ENCODE measurements at places on chromosomes 6 and 20.
A peak's percentile ranks its signal among the peaks of the same experiment; 100 is the strongest.

GRCh38 chr6:150306290-150306689, 62.5 kb upstream of the IYD start:
- H3K4me3 ChIP-seq, result no peak overlapping the region
- DNase-seq, result no peak
- H3K27me3 ChIP-seq, result no peaks in the 10 kb centered on the region
- H3K4me1 ChIP-seq, result no peaks in the 10 kb centered on the region
- H3K36me3 ChIP-seq, result no peaks in the 10 kb centered on the region

GRCh38 chr6:31079656-31080261, 32.6 kb downstream of the C6orf15 start:
- peak; percentile 33 for DNase-seq
- no peaks in the 10 kb centered on the region for H3K36me3 ChIP-seq
- no peaks in the 10 kb centered on the region for H3K4me1 ChIP-seq
- H3K27me3 ChIP-seq, result no peaks in the 10 kb centered on the region
- peak overlapping the region; percentile 49 for H3K4me3 ChIP-seq

DNA sequence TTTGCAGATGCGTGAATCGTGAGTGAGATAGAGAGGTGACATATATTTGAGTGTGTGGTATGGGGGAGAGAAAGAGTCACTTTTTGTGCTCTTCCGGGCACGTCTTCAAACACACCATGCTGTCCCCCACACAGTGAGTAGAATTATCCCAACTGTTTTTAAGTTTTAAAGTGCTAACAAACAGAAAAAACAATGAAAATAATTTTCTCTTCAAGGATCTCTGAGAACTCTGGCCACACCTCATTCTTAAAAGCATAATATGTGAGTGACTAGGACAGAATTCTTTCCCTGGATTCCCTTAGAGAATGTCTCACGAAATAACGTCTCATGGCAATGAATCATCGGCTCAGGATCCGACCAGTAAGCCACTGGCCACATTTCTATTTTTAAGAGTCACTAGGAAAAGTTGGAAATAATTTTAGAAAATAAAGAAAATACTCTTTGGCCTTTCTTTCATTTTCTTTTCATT, 235.7 kb upstream of the ZNF217 start:
- peak overlapping the region; percentile 74 for H3K4me3 ChIP-seq
- peak overlapping the region; percentile 95 for H3K27ac ChIP-seq

- no peak for DNase-seq
- peaks cover 28% of the 10 kb centered on the region for H3K4me1 ChIP-seq
- no peak overlapping the region for H3K4me3 ChIP-seq
- no peaks in the 10 kb centered on the region for H3K27me3 ChIP-seq
- H3K27ac ChIP-seq, result no peak overlapping the region
- H3K36me3 ChIP-seq, result no peaks in the 10 kb centered on the region
These were observed 213.8 kb downstream of the IBTK start for GRCh38 chr6:82033631-82034211.

- no peaks in the 10 kb centered on the region for H3K36me3 ChIP-seq
- no peak for DNase-seq
- no peak overlapping the region for H3K27ac ChIP-seq
- no peaks in the 10 kb centered on the region for H3K27me3 ChIP-seq
- H3K4me3 ChIP-seq, result peak overlapping the region; percentile 56
These were observed 107.7 kb upstream of the FOXA2 start for GRCh38 chr20:22692119-22692475.

- H3K4me3 ChIP-seq, result no peak overlapping the region
- no peaks in the 10 kb centered on the region for H3K27me3 ChIP-seq
- no peak for DNase-seq
- H3K4me1 ChIP-seq, result no peaks in the 10 kb centered on the region
These were observed 26.3 kb downstream of the SUN5 start for GRCh38 chr20:32978009-32978335.

- H3K4me3 ChIP-seq, result no peak overlapping the region
- no peaks in the 10 kb centered on the region for H3K27me3 ChIP-seq
- H3K27ac ChIP-seq, result no peak overlapping the region
- DNase-seq, result no peak
These were observed 58.4 kb downstream of the ADNP start for GRCh38 chr20:50872560-50873425.

- H3K27ac ChIP-seq, result no peak overlapping the region
- H3K4me3 ChIP-seq, result no peak overlapping the region
- H3K36me3 ChIP-seq, result peaks cover 9% of the 10 kb centered on the region
- no peak for DNase-seq
- no peaks in the 10 kb centered on the region for H3K27me3 ChIP-seq
- no peaks in the 10 kb centered on the region for H3K4me1 ChIP-seq
These were observed 60.8 kb downstream of the UBR2 start for GRCh38 chr6:42624601-42625000.

DNA sequence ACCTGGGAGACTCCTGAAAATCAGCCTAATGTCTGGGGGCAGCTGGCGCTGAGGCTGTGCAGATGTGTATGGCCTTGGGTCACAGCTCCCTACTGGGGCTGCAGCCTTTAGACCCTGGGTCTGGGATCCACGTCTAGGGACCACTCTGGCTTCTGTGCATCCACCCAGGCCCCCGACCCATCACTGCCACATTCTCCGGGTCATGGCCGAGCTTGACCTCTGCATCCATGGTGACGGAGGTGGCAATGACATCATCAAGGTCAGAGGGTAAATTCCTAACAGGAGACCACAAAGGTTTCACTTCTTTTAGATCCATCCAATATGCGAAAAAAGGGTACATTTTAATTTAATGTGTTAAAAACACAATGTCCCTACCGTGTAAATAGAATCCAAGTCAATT, 14.5 kb upstream of the PCMTD2 start:
- H3K4me1 ChIP-seq, result no peaks in the 10 kb centered on the region
- H3K4me3 ChIP-seq, result no peak overlapping the region
- H3K27me3 ChIP-seq, result no peaks in the 10 kb centered on the region

GRCh38 chr20:33656010-33656782, 5.9 kb upstream of the C20orf144 start:
- no peak for DNase-seq
- no peak overlapping the region for H3K4me3 ChIP-seq
- no peak overlapping the region for H3K27ac ChIP-seq
- H3K36me3 ChIP-seq, result peaks cover 20% of the 10 kb centered on the region
- peaks cover 8% of the 10 kb centered on the region for H3K4me1 ChIP-seq
- H3K27me3 ChIP-seq, result no peaks in the 10 kb centered on the region

GRCh38 chr6:7542065-7542873, 798 bp downstream of the DSP start:
- H3K27ac ChIP-seq, result no peak overlapping the region
- peaks cover 24% of the 10 kb centered on the region for H3K27me3 ChIP-seq
- no peak for DNase-seq

- no peaks in the 10 kb centered on the region for H3K36me3 ChIP-seq
- no peaks in the 10 kb centered on the region for H3K27me3 ChIP-seq
These were observed 3.2 kb upstream of the REPS1 start for GRCh38 chr6:138991206-138991605.

DNA sequence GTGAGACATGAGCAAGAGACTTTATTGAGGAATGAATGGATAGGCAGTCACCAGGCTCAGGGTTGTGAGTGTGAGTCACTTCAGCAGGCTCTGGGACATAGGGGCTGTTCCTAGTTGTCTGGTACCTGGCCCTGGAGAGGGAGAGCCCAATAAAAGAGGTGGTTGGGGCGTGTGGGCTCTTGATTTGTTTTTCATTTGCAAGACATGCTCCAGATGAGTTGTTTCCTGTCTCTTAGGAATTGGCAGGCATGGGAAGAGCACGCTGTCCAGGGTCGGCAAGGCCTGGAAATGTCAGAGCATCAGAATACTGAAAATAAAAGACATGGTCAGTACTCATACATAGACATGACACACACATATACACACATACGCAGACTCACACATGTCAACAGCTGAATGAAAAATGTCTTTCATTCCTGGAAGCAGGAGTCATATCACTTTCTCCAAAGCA, 166.3 kb upstream of the SULF2 start:
- H3K4me1 ChIP-seq, result no peaks in the 10 kb centered on the region
- H3K4me3 ChIP-seq, result no peak overlapping the region
- DNase-seq, result no peak
- H3K27ac ChIP-seq, result no peak overlapping the region
- no peaks in the 10 kb centered on the region for H3K36me3 ChIP-seq

DNA sequence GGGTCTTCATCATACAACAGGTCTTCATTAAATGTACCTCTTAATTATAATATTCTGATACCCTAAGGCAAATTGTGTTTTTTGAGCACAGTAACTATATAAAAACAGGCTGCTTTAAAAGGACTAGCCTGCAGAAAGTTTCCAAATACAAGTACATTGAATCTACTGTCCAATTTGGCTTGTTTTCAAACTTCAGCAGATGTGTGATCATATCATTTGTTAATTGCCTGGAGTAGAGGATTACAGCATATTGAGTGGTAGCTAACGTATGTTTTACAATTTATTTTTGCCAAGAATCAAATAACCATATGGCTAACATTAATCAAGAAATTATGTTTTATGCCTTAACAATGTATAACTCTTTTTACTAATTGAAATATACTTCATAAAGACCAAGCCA, 12.6 kb downstream of the TINAG start:
- DNase-seq, result no peak
- H3K4me3 ChIP-seq, result no peak overlapping the region
- H3K27ac ChIP-seq, result no peak overlapping the region
- no peaks in the 10 kb centered on the region for H3K27me3 ChIP-seq

DNA sequence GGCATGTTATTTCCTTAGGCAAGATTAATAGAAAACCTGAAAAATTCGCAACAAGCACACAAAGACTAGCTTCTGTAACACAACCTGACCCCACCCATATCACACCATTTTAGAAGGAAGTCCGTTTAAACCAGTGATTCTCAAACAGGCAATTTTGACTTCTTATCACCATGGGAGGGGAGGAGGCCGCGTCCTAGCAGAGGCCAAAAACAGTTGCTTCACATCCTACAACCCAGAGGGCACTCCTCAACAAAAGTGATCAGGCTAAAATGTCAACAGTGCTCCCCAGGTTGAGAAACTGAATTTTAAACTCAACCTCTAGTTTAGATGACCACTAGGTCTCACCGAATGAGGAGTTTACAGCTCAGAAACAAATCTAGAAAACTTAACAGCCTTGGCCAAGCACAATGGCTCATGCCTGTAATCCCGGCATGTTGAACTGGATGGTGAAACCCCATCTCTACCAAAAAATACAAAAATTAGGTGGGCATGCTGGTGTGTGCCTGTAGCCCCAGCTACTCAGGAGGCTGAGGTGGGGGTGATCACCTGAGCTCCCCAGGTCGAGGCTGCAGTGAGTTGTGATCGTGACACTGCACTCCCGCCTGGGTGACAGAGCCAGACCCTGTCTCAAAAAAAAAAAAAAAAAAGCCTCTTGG, 3.4 kb downstream of the SNX5 start:
- peak overlapping the region; percentile 97 for H3K4me3 ChIP-seq
- no peaks in the 10 kb centered on the region for H3K36me3 ChIP-seq
- no peak for DNase-seq
- H3K4me1 ChIP-seq, result peaks cover 66% of the 10 kb centered on the region
- H3K27ac ChIP-seq, result no peak overlapping the region

DNA sequence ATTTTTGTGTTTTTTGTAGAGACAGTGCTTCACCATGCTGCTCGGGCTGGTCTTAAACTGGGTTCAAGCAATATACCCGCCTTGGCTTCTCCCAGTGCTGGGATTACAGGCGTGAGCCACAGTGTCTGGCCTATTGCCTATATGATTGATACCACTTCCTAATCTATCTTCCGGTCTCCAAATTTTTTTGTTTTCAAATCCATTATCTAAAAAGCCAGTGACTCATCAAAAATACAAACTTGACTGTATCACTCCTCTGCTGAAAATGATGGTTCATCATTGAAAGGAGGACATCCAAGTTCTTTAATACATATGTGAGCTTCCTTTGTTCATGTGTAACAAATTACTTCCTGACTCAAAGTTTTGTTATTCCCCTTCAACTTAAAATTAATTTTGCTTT, 35.5 kb downstream of the FAM8A1 start:
- H3K27me3 ChIP-seq, result no peaks in the 10 kb centered on the region
- H3K4me3 ChIP-seq, result no peak overlapping the region
- H3K4me1 ChIP-seq, result peaks cover 54% of the 10 kb centered on the region
- H3K27ac ChIP-seq, result no peak overlapping the region

GRCh38 chr6:156933201-156934068, 156.3 kb downstream of the ARID1B start:
- no peaks in the 10 kb centered on the region for H3K27me3 ChIP-seq
- H3K36me3 ChIP-seq, result no peaks in the 10 kb centered on the region

DNA sequence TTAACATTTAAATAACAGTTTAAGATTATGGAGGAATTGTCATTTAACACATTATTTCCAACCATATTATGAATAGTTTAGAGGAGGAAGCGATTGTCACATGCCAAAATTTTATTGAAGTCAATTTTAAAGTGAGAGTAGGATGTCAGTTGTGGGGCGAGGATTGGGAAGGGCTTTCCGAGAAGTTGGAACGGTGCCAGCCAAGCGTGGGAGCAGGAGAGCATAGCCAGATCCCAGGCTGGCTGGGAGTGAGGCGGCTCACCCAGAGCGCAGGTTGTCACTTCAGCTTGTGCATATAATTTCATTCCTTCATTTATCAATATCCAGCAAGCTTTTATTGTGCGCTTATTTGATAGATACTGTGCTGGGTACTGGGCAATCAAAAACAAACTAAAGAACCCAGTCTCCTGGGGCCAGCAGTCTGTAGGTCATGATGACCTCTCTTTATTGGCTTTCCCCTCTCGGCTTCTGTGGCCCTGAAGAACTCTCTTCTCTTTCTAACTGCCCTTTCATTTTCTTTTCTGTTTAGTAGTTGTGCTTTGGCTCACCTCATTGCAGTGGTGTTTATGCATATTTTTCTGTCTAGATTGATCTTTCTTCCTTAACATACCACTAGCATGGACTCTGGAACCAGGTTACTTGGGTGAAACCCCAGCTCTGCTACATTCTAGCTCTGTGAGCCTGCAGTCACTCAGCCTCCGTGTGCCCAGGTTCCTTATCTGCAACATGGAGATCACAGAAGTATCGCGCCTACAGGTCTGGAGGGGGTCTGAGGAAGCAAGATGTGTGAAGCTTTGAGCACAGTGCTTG, 6.4 kb downstream of the CEP43 start:
- no peak overlapping the region for H3K27ac ChIP-seq
- H3K4me3 ChIP-seq, result no peak overlapping the region
- no peaks in the 10 kb centered on the region for H3K36me3 ChIP-seq
- no peaks in the 10 kb centered on the region for H3K27me3 ChIP-seq
- DNase-seq, result no peak
- H3K4me1 ChIP-seq, result peaks cover 5% of the 10 kb centered on the region

- peaks cover 5% of the 10 kb centered on the region for H3K4me1 ChIP-seq
- H3K27me3 ChIP-seq, result no peaks in the 10 kb centered on the region
- no peak for DNase-seq
- H3K4me3 ChIP-seq, result no peak overlapping the region
- no peaks in the 10 kb centered on the region for H3K36me3 ChIP-seq
- no peak overlapping the region for H3K27ac ChIP-seq
These were observed 161.3 kb upstream of the PHACTR1 start for GRCh38 chr6:12555267-12555666.

DNA sequence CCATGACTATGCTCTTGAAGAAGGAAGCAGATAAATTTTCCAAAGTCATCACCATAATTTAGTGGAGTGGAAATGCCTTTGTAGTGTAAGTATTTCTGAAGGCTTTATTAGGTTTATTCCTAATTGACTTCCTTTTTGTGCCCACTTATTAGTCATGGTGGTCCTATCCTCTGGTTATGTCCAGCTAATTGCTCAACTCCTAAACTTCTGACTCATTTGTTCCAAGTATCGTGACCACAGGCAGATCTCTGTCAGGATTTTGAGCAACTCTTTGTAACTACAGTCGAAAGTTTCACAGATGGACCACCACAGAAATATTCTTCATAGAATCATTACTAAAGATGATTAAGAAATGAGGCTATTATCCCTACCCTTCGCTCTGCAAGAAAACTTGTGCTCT, 315.6 kb upstream of the PTCHD4 start:
- H3K4me1 ChIP-seq, result no peaks in the 10 kb centered on the region
- no peak for DNase-seq
- H3K27ac ChIP-seq, result no peak overlapping the region
- no peaks in the 10 kb centered on the region for H3K27me3 ChIP-seq
- H3K4me3 ChIP-seq, result no peak overlapping the region
- H3K36me3 ChIP-seq, result no peaks in the 10 kb centered on the region
